ENCODE measurements at places on chromosomes 11 and 22. TPM values are rescaled to one million over a fixed set of nuclear protein-coding genes. Genes with fewer than 3 reads are reported as not detected.

The PGA5 gene
- not detected for total RNA-seq

The PRRG4 gene
- 0.16 TPM for total RNA-seq

The GAL gene
- 25.4 TPM for total RNA-seq

The TP53AIP1 gene
- not detected for total RNA-seq

The MS4A3 gene
- not detected for total RNA-seq

The PCF11 gene
- total RNA-seq: 10.9 TPM

All from mesangial cell (primary cell).